ENCODE measurements at places on chromosomes 5 and 9. TPM values are rescaled to one million over a fixed set of nuclear protein-coding genes. Genes with fewer than 3 reads are reported as not detected.

The RBM18 gene
- total RNA-seq = 14.4 TPM

The SPATA31E1 gene
- not detected for total RNA-seq

The SNCAIP gene
- 33.4 TPM for total RNA-seq

The KCNV2 gene
- total RNA-seq = not detected

The IL3 gene
- total RNA-seq = not detected

The CHMP5 gene
- total RNA-seq = 105 TPM

The PCDHB10 gene
- 9.3 TPM for total RNA-seq

The FOXD4L4 gene
- total RNA-seq = 0.20 TPM

The ACTBL2 gene
- total RNA-seq = not detected

The INSL4 gene
- total RNA-seq = not detected

The PCDHA1 gene
- total RNA-seq = 1.0 TPM

The ZNF782 gene
- total RNA-seq = 13.3 TPM

The HEMGN gene
- total RNA-seq = 13.4 TPM

The SLC6A3 gene
- total RNA-seq = 12.0 TPM

The TTC23L gene
- total RNA-seq = 4.1 TPM

The OMD gene
- 133 TPM for total RNA-seq

The ENTPD2 gene
- total RNA-seq = 7.9 TPM

The FBP2 gene
- total RNA-seq = 8.0 TPM

The CYSRT1 gene
- total RNA-seq = 0.69 TPM

The FOXD4L5 gene
- 0.22 TPM for total RNA-seq

The CCDC69 gene
- 2.4 TPM for total RNA-seq

The TLR4 gene
- total RNA-seq = 35.2 TPM

The PCDHB4 gene
- total RNA-seq = 4.1 TPM

The LCN9 gene
- total RNA-seq = not detected

The EEIG1 gene
- total RNA-seq = 15.2 TPM

The GMCL2 gene
- not detected for total RNA-seq

The SELENOP gene
- 398 TPM for total RNA-seq

The CETN3 gene
- 21.2 TPM for total RNA-seq
